ENCODE measurements at places on chromosomes 6 and 20.
A peak's percentile ranks its signal among the peaks of the same experiment; 100 is the strongest.

DNA sequence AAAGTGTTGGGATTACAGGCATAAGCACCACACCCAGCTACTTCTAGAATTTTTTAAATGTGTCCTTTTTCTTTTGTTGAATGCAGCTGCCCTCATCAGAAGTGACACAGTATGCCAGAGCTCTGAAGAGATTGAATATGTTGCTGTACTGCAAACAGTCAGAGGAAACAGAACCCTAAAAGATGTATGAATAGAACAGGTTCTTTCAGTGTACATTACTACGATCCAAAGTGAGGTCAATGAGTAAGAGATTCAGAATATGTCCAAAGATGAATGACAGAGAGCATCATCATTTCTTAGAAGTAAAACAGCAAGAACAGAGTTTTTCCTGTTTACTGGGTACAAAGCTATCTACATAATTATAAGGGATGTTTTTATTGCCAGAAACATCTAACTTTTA is 268.5 kb downstream of the NRN1 start:
- no peak for DNase-seq

DNA sequence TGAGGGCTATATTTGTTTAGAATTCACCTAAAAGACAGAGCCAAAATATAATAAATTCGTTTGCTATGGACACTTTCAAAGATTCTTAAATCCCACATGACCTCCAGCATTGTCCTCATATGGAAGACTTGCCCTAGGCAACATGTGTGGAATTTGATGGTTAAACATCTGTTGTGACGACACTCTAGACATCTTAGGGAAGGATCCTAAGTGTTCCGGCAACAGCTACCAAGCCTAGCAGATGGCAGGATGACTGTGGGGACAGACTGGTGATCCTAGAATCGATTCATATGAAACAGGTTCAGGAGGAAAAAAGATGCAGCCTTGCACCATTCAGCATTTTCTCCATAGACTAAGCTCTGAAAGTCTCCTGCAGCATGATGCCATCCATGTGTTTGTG is 77.6 kb upstream of the BACH2 start:
- DNase-seq, result no peak

DNA sequence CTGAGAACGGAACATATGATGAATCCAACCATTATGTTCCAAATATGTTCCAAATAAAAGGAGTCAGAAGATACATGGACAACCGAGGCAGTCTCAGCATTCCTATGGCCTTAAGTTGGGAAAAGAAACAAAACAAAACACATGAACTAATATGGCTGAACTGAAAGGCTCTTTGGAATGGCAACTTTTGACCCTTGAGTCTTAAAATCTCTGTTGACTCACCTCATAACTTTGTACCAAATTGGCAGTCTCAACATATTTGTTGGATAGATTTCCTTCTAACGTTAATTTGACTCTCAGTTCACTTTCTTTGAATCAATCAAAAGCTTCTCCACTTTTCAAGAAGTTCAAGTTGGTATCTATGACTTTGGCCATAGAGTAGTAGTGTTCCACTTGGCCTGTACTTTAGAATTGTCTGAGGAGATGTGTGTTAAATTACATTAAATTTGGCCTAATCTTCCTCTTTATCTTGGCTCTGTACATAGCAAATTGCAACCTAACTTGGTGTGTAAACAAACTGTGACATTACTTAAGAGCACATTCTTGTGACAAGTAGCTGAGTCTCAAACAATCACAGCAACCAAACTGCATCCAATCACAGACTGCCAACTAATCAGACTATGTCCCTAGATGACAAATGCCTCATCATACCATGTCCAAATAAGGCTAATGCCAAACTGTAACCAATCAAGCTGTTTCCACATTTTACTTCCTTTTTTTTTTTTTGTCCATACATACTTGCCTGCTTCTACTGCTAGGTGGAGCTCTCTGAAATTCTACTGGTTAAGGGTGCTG is 208.8 kb downstream of the BMP2 start:
- DNase-seq, result no peak

DNA sequence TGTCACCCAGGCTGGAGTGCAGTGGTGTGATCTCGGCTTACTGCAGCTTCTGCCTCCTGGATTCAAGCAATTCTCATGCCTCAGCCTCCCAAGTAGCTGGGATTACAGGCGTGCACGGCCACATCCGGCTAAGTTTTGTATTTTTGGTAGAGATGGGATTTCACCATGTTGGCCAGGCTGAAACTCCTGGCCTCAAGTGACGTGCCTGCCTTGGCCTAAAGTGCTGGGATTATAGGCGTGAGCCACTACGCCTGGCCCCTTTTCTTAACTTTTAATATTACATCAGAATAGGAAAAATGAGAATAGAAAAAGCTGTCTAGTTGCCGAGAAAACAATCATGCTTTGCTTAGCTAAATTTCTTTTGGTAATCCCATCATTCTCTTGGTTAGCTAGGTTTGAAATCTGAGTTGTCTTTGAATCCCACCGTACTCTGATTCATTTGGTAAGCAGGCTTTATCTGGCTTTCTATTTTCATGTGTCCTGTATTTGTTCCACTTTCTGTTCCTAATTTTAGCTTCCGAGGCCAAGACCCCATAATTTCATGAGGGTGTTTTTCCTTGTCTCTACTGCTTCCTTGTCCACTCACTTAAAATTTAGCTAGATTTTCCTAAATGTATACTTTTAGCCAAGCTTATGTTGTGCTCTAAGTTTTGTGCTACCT is 83.5 kb downstream of the NCOA3 start:
- no peak for DNase-seq

DNA sequence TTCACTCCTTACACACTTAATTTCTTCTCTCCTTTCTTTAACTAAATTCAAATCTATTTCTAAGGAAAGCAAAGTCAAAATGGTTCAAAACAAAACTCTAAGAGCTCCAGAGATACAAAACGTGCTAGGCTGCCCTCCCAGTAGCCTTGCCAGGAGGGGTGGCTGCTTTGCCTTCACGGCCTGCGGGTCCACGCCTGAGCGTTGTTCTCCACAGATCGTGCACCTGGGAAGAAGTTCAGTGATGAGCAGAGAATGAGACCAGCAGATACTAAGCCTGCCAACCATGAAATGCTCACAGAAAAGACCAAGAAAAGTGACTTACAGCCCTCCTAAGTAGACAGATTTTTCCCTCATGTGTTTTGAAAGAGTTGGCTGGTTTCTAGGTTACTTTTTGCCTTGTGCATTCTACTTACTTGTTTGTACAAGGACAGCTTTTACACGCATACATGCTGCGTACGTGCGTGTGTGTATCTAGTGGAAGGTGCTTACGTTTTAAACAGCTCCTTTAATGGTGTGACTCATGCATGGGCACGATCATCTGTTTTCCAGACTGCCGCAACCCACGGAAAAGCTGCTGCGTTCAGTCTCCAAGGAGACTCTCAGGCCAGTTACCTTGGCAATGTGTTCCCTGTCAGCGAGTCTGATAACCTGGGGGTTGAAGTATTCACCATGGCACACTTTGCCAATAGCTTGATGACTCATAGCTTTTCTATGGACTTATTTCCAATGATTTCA is 32.4 kb upstream of the PBOV1 start:
- DNase-seq, result no peak

DNA sequence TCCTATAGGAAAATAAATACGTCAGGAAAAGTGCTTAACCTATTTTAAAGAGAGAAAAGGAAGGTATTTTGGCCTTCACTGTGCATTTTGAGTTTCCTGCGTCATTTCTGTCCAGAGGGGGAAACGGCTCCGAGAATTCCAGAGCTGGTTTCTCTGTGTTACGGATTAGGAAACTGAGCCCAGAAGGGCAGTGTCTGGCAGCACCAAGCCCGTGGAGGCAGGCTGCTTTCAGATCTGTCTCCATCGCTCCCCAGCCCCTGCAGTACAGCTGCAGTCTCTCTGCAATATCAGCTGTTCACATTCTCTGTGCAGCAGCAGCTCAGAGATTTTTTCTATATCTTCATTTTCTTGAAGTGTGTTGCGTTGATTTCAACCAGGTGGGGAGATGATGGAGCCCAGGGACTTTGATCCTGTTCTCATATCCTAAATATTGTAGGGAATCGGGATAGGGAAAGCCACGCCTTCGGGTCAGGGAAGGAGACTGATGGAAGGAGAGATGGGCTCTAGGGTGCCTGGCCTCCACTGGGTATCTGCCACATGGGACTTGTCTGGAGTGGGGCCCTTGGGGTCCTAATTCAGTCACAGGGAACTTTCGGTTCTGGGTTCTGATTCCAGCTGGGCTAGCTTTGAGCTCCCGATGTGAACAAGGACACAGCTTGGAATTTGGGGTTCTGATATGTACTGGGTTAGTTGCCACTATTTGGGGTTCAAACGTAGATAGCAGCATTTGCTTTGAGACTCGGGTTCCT is 2.8 kb downstream of the ANKRD60 start:
- no peak for DNase-seq

DNA sequence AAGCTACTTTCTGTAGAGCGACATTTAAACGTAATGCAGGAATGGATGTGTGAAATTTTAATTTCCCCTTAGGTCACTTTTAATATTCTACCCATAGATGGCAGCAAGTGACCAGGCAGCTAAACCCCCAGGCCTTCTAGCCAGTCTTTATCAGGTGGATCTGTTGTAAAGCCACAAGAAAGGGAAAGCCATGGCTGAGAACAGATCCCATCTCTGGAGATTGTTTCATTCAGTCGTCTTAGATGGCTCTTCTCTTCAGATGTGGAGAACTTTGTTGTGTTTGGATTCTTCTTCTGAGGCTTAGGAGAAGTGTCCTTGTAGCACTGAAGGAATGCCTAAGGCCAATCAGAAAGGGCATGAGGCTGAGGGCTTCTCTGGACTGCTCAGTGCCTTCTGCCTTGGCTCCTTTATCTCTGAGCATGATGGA is 15.8 kb upstream of the RNF182 start:
- DNase-seq, result peak; percentile 83

DNA sequence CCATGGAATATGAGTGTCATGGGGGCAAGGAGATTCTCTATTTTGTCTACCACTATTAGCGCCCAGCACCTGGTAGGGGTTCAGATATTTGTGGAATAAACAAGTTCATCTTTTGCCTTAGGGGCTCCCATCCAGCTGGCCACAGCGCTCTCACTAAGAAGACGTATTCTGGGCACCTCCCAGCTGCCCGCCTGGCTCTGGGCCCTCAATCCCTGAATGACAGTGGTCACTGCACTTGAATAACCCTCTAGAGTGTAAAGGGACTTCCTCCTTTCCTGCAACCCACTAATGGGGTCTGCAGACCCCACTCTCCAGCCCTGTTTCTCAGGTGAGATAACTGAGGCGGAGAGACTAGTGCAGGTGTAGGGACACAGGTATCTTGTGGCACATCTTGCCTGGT is 36.2 kb downstream of the SNX5 start:
- DNase-seq, result no peak

DNA sequence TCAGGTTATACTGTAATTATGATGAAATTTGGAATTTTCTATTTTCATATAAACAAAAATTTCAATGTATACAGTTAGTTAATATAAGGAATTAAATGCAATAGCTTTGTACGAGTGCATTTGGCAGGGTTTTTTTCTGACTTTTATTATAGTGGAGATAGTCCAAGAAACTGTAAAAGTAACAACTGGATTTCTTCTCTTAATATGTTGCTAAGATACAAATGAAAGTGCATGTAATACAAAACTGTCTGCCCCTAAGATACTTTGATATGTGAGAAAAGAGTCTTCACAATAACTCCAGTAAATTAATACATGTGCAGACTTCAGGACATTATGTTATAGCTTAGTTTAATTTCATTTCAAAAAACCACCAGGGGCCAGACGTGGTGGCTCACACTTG is 721.4 kb downstream of the CBLN4 start:
- no peak for DNase-seq

DNA sequence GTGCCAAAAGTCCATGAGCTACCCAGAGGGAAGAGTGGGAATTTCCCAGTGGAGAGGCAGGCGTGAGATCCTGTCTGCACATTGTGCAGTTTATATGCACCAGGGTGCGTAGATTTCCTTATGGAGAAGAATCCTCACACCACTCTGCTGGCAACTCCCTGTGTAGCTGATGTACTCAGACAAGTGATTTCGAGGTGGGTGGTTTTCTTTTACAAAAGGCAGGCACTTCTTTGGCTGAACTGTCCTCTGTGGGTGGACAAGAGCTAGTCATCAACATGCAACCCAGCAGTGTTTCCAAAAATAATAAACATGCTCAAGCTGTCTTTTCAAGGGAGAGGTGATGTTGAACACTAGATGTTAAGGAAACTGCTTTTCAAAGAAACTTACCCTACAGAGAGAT is 121.7 kb upstream of the NXT1 start:
- DNase-seq, result no peak

DNA sequence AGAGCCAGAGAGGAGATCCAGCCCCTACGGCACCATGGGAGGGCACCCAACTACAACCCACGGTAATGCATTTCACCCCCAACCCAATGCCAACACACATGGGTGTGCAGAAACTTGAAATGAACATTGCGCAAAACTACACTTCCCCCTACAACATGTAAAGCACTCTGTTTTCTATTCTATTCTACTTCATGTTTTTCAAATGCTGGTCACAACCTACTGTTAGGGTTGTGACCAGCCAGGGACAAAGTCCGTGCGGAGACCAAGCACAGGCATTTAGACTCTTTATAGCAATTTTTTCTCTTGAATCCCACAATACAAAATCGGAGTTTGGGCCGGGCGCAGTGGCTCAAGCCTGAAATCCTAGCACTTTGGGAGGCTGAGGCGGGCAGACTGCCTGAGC is 90.6 kb downstream of the MRPL14 start:
- DNase-seq, result no peak

DNA sequence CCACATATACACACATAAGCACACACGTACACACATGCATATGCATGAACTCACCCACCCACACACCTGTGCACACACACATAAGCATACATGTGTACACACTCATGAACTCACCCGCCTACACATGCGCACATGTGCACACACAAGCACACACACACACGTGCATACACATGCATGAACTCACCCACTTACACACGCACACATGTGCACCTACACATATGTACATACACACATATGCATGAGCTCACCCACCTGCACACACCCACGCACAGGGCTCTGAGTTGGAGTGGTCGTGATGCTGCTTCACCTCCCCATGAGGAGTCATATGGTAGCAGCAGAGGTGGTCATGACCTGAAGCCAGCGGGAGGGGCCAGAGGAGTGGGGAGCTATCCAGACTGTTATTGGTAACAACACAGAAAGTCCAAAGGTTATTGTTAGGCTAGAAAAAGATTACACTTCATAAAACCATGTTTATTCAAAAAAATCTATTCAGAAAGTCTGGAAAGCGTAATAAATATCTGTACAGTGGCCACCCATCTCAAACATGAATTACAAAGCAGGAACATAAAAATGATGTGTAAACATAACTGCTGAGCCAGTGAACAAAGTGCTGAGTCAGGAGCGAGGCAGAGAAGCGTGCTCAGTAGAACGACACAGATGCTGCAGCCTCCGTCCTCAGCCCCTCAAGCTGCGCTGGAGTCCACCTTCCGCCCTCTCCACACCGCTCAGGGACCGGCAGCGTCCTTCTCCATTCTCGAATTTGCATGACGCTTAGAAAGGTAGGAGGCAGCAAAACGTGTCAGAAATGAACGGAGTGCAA is 26.4 kb upstream of the MPC1 start:
- no peak for DNase-seq

- DNase-seq, result peak; percentile 15
These were observed 2.8 kb downstream of the RAET1E start for GRCh38 chr6:149895048-149895590.

- DNase-seq, result no peak
These were observed 101.9 kb downstream of the LRFN2 start for GRCh38 chr6:40485300-40485699.
